Activated CD8-positive, alpha-beta memory T cell treated with anti-CD3 and anti-CD28 coated beads for 4 hours (primary cell): ENCODE measurements at places on chromosomes 7 and 10.

DNA sequence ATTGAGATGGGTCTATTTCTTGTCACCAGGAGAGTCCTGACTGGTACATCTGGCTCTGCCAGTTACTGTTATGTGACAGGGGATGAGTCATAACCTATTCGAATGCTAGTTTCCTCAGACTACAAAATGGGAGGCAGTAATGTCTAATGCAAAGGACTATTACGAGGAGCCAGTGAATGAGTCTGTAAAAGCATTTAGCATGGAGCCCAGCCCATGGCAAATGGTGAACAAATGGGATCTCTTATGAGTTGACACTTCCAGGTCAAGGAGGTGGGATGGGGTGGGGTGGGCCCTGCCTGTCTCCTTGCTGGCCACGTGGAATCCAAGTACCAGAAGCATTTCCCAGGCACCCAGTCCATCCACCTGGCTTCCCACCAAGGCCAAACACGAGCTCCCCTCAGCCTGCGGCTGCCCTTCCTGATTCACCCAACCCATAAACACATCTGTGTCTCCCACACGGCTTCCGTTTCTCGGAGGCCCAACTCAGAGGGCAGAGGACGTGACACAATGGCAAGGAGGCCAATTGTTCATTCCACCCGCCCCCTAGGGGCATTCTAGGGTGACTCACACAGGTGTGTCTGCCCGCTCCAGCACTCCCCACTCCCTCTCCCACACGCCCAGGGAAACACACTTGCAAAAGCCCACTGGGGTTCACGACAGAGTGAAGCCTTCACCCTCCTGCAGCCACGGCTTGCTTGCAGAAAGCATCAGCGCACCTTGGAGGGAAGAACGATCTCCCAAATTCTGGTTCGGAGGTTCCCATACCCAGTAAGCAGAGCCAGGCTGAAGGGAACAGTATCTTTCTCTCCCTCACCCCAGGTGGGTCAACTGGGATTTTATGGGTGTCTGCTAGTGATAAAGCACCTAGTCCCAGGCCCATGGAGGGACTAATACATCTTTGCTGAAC, 109.8 kb downstream of the SH3PXD2A start:
- DNase-seq: peak; percentile 54

DNA sequence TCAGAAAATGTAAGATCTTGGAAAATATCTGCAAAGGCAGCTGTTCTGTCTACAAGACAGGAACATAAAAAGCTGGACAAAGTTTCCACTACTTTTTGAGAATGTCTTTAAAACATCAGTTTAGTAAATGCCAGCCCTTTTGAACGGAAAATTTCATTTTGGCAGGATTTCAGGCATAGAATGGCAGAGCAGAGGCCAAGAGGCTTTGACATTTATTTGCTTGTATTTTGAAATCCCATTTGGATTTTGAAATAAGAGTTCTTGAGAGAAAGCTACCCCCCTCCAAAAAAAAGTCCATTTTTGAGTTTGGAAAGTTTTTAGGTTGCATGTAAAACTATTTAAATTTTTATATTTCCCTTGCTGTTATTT, 3.1 kb upstream of the ETV1 start:
- no peak for DNase-seq

- DNase-seq: no peak
Observed at GRCh38 chr10:19922236-19922963, 106.2 kb downstream of the PLXDC2 start.

GRCh38 chr10:8556321-8556720, 501.8 kb downstream of the GATA3 start:
- no peak for DNase-seq

- no peak for DNase-seq
Observed at GRCh38 chr7:74526780-74527179, 73.1 kb downstream of the GTF2IRD1 start.

DNA sequence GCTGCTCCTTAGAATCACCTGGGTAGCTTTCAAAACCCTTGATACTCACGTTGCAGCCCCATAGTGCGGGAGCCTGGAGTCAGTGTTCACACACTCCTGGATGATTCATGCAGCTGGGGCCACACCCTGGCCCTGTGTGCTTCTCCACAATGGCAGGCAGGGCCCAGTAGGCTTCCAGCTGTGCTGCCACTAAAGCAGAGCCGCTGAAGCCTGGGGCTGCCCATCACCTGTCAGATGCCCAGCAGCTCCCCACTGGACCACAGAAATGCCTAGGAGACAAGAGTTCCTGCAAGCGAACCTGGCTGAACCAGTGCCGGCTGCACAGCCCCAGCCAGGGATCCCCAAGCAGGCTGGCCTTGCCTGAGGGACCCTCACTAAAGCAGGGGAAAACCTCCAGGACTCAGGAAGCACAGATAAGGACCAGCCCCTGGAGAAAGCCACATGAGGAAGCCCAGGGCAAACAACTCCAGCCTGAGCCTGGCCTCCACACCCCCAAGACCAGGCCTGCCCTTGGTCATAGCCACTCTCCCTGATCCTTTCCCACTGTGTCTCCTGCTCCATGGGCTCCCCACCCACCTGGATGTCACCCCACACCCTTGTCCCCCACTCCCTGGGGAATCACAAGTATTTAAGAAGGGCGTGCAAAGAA, 111.9 kb downstream of the GRID1 start:
- no peak for DNase-seq

DNA sequence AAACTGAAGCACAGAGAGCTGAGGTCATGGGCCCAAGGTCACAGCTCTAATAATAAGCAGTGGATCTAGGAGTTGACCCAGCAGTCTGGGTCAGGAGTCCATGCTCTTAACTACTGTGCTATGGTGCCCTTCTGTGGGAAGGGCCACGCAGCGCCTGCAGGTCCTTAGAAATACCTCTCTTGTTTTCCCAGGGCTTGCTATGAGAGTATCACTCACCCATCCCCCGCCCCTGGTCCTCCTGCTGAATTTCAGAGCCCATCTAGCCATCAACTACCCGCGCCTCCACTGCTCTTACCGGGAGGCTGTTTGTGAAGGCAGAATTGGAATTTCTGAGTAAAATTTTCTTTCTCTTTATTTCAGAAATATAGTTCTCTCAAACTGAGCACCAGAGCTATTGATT, 27.3 kb upstream of the CRHR2 start:
- DNase-seq: no peak

DNA sequence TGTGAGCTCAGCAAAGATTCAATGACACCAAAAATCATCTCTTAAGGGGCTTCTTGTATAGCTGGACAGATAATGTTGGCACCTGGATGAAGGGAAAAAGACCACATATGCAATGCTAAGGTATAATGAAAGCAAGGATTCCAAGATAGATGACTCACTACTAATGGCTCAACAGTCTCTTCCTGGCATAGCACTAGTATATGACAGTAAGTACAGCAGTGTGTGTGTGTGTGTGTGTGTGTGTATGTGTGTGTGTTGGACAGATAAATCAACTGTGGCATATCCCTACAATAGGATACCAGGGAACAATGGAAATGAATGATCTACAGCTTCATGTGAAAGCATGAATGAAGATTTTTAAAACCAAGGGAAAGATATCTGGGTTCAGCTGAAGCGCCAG, 257.1 kb downstream of the SFMBT2 start:
- no peak for DNase-seq

- DNase-seq: peak; percentile 63
Observed at GRCh38 chr7:28408960-28409715, 3.2 kb upstream of the CREB5 start.

DNA sequence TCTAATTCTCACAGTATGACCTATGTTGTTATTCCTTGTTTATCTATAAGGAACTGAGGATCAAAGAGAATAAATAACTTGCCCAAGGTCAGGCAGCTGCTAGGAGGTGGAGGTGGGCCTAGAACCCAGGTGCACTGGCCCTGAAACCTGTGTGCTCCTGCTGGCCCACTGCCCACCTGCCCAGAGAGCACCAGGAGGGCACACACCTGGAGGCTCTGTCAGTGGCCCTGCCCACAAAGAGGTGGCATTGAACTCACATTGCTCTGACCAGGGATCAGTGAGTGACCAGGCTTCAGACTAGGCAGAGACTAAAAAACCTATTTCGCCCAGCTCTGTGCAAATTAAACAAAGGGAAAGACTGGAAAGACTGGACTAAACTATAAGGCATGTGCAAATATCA, 210.6 kb downstream of the TNS3 start:
- no peak for DNase-seq

- peak; percentile 22 for DNase-seq
Observed at GRCh38 chr7:74449809-74450397, 3.8 kb upstream of the GTF2IRD1 start.

DNA sequence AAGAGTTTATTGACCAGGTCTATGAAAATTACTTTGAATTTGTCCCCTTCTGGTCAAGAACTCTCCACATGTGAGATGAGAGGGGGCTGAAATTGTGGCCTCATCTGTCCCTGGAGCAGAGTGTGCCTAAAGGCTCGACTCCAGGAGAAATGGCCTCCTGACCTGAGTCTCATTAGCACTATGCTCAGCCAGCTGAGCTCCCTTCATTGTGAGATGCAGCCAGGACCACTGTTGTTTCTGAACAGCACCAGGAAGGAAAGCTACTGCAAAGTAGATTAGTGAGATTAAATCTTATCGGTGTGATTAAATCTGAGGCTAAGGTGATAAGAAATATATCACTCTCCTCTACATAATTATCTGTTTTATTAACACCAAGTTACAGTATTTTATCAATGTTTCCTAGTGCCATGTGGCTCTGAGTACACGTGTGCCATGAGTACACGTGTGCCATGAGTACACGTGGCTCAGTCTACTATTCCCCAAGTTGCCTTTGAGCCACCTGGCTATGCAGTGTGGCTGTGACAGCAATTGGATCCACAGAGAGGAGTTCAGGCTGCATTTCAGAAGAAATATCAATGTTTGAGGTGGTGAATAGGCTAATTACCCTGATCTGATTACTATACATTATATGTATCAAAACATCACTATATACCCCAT, 126.9 kb downstream of the IPMK start:
- DNase-seq: no peak

- DNase-seq: no peak
Observed at GRCh38 chr7:99459087-99459486, 6.9 kb downstream of the ATP5MF start.

DNA sequence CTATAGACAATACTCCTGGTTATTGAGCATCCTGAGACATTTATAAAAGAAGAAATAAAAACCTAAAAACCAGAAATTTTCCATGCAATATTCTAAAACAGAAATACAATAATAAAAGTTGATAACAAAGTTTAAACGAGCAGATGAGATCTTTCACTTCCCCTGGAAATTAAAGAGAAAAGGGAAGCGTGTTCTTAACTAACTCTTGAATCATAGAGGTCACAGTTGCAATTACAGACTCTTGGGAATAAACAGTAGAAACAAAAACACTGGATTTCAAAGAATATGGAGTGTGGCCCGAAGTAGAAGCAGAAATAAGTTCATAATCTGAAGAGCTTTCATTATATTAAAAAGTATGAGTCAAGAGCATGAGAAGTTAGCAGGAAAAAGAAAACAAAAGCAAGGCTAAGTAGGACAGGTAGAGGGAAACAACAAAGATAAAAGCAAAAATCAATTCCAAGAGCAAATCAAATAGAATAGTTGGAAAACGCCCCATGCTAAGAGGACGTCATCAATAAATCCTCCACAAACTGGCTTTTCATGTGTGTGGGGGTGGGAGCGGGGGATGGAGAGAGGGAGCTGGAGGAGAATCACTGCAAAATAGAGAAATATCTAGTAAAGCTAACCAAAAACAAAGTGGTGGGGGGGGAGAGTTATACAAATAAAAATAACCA, 55.2 kb upstream of the C10orf71 start:
- DNase-seq: no peak
